Skeletal muscle cell (primary cell): ENCODE measurements at places on chromosomes 5 and 9.

- DNase-seq, result no peak
Observed at GRCh38 chr5:141694479-141694878, 12.4 kb upstream of the ARAP3 start.

GRCh38 chr9:93724852-93725251 is 148.5 kb downstream of the PHF2 start:
- DNase-seq, result no peak

DNA sequence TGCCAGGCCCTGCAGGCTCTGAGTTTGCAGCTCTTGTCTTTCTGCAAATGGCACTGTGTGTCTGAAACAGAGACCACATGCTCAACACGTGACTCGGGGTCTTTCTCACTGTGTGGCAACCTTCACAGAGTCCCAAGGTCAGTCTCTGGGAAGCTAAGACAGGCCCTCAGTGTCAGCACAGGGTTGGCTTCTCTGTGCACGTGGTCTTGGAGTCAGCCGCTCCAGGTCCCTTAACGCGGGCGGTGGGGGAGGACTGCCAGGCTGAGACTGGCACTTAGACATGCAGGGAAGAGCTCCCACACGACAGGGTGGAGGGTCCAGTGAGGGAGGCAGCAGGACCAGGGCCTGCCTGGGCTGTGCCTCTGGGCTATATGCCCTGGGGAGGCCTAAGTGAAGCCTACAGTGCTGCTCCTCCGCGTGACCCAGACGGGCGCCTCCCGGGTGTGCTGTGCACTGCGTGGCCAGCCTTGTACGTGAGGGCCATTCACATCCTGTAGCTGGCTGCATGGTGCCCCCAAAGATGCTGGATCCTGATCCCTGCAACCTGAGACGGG is 76.8 kb downstream of the ADAMTS2 start:
- DNase-seq, result no peak

DNA sequence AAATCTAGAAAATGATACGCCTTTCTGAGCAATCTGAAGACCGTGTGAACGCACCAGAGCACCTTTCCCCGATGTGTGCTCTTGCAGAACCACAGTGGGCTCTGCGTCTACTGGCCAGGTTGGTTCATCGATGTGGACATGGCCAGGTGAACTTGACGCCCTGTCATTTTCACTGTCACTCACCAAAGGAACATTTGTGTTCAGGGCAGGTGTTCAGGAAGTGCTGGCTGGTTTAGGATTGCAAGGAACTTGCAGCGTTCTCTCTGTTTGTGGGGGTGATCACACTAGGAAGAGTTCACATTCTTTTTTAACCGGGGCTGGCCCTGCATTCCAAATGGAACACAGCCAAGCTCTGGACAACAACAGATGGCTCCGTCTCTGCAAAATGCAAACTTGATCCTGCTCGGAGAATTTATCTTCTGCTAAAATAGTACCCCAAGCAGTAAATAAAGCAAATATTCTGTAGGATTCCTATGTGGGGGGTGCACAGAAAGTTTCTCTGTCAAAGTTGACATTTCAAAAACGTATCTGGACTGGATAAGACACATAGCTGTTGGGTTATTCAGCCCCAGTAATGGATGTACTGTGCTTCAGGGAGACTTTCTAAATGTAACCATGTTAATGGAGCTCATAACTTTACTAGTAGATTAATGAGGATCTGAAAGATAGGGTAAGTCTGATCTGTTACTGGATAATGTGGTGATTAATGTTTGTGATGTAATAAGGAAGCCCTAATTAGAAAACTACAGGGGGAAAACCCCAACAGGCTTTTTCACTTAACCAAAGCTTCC is 45.7 kb upstream of the FANCC start:
- peak; percentile 7 for DNase-seq

GRCh38 chr9:14068690-14069089 is 245.3 kb downstream of the NFIB start:
- DNase-seq, result no peak

GRCh38 chr9:124623966-124624734 is 117.0 kb upstream of the NR5A1 start:
- no peak for DNase-seq

- DNase-seq, result peak; percentile 87
Observed at GRCh38 chr5:172765766-172766286, 5.2 kb downstream of the DUSP1 start.

DNA sequence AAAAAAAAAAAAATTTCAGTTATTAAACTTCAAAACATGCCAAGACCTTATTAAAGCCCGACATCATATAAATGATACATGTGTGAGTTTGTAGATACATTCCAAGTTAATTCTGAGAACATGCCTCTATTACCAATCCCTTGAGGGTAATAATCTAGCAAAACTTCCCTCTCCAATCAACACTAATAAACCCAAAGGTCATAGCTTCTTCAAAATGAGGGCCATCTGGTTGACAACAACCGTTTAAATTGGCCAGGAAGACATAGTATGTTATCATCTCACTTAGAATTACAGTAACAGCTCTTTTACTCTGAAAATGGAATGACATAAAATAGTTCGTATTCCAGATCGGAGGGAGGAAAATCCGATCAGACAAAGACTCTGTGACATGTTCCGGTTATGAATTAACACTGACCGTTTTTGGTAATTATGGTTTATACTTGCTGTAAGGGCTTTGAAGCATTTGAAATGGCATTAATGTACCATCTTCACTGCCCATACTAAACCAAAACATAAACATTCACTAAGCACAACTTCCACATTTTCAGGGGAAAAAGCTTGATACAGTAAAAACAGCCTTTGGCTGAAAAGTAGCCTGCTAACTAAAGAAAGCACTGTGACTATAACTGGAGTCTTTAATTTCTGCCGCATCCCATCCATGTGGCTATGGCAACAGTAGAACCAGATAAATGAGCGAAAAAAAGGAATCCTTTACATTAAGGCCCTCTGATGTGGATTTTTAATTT is 50.3 kb downstream of the ANKH start:
- DNase-seq, result no peak

- DNase-seq, result no peak
Observed at GRCh38 chr5:5424736-5425135, 2.3 kb downstream of the ICE1 start.

- no peak for DNase-seq
Observed at GRCh38 chr9:16361118-16361517, 509.4 kb downstream of the BNC2 start.

DNA sequence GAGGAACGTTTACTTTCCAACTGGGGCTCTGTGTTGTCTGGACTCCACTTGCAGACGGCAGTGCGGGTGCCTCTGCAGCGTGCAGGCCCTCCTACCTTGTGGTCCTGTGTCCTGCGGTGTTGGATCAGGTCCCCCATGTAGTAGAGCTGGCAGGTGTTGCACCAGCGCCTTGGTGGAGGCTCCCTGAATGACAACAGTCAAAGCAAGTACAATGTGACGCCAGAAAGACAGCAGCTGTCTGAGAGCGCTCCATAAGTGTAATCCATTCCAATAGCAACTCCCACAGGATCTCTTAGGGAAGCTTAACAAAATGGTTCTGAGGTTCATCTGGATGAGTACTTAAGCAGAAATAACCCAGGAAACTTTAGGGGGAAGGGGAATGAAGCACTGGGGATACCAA is 9.9 kb downstream of the BBLN start:
- DNase-seq, result no peak

GRCh38 chr9:1434811-1435210 is 384.7 kb downstream of the DMRT2 start:
- no peak for DNase-seq

DNA sequence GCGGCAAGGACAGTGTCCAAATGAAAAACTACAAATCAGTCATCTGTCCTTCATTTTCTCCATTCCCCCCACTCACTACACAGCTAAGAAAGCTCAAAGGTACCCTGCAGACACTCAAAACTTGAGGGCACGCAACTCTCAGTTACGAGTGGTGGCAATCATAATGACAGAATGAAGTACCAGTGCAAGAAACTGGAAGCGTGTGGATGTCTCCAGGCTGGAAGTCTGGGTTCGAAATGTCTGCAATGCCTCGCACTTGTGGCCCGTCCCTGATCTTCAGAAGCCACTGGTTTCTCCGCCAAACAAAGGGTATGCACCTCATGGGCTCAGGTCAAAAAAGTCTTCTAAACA is 597 bp upstream of the CENPH start:
- DNase-seq, result no peak

DNA sequence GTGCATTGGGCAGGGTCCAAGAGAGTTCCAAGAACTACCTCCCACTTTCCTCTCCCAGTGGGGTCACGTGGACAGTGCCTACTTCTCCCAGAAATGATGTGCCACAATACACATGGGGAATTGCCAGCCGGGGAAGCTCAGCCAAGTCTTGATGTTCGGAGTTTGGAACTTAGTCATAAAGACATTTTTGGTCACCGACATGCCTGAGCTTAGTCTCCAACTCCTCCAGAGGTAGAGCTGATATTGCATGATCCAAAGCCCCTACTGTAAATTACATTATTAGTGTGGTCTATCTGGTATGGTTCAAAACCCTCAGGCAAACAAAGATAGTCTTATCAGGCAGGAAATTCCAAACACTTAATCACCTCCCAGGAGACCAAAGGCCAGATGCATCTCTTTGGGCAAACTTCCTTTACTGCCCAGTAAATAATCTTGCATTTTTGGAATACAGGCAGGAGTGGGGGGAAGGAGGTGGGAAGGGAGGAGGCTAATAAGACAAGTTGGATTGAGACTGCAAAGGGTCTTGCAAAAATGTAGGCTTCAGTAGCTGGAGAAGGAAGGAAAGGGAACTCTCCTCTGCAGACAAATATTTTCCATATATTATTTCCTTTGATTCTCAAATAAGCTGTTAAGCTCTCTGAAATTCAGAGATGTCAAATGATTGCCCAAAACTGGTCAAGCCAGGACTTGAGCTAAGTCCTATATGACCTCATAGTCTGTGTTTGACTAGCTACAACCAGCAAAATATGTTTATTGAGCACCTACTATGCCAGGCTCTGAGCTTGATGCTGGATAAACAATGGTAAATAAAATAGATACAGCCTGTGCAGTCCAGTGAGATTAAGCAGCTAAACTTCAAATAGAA is 99.4 kb downstream of the DRD1 start:
- no peak for DNase-seq

- DNase-seq, result no peak
Observed at GRCh38 chr9:82206490-82206889, 217.9 kb downstream of the SPATA31D1 start.

DNA sequence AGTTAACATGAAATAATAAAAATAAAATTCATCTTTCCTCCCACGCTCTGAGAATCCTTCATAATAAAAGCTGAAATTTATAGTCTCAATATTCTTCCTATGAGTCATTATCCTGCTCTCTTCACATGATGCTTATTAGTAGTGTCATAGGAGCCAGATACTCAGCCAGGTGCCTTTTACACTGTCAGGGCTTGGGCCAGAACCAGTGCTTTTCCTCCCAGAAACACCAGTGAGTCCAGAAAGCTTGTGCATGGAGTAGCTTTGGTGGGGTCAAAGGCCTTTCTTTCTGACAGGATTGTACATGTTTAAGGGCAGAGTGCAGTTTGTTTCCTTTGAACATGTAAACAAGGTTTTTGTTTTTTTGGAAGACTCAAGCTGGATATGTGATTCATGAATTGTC is 6.8 kb downstream of the LSM11 start:
- DNase-seq, result no peak

DNA sequence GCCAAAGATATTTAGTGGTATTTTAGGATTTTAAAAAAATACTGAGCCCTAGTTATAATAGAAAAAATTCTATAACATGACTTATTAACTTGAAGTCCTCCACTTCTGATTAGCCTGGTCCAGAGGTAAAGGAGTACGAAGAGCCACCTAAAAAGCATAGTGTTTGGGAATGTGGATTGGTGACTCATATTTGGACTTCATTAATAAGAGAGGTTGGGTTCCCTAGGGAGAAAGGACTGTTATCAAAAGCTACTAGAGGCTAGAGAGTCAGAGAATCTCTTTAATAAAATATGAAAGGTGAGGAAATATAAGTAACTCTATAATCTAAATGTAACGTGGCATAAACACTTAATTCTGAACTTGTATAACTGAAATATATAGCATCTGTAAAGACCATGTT is 180.7 kb upstream of the TARS1 start:
- DNase-seq, result no peak

GRCh38 chr5:62005551-62005950 is 300.5 kb upstream of the KIF2A start:
- no peak for DNase-seq

GRCh38 chr9:86684148-86684547 is 263.2 kb downstream of the GAS1 start:
- no peak for DNase-seq
